NCI-H460 (cell line): ENCODE measurements at places on chromosomes 16 and 17.

DNA sequence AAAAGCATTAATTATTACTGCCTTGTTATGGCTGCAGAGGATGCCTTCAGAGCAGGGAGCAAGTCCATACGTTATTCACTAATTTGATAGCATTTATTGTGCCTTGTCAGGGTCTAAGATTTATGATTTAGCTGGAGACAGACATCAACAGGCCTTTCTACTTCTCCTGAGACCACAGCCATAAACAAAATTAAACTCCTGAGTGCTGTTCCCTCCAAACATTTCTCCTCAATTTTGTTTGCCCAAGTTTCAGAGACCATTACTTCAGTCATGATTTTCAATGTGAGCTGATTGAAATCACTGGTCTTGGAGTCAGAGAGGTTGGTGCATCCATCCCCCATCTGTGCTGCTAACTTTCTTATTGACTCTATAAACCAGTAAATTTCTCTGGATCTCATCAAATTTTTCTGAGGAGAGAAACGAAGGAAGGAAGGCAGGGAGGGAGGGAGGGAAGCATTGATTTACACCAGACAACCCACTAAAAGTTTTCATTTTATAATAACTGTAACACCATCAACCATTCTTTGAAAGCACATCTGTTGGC is 423.6 kb upstream of the CDH11 start:
- DNase-seq: no peak

GRCh38 chr17:58336456-58337209 is 8.0 kb upstream of the TSPOAP1 start:
- DNase-seq: no peak

- DNase-seq: no peak
Observed at GRCh38 chr16:54049591-54050458, 236.8 kb downstream of the IRX3 start.

DNA sequence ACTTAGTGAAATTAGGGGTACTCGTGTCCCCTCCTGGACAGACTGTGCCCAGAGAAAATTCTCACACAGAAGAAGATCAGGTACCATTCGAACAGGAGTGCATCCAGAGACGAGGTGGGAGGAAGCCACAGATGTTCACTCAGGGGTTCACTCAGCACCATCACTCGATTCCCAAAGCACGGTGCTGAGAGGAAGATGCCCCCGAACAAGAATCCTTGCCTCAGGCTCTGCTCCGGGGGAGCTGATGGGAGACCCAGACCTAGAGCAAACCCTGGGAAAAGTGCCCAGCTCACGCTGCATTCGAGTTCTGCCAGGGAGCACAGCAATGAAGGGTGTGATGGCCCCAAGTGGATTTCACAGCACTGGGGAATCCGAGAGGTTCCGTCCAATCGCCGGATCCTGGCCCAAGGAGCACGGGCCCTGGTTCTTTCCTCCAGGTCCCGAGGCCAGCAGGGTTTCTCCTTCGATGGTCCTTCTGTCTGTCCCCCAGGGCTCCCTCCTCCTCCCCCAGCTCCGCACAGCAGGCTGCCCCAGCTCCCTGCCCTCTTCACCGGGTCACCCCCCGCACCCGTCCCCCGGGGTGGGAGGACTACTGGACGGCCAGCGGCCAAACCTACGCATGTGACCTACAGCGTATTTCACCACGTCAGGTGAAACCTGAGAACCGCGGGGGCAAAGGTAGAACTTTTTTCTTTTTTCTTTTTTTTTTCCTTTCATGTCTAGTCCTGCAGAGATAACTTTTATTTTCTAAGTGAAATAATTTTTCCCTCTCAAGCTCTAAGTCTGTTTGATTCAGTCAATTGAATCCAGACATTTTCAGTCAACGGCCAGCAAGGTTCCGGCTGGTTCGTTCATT is 10.2 kb upstream of the UBE2I start:
- no peak for DNase-seq

GRCh38 chr17:40518401-40519088 is 17.1 kb upstream of the TNS4 start:
- DNase-seq: no peak

GRCh38 chr16:50267651-50268050 is 1.3 kb downstream of the ADCY7 start:
- no peak for DNase-seq

GRCh38 chr16:87310610-87311009 is 6.6 kb downstream of the C16orf95 start:
- DNase-seq: no peak

GRCh38 chr16:86595983-86596605 is 17.7 kb downstream of the FOXL1 start:
- DNase-seq: no peak

DNA sequence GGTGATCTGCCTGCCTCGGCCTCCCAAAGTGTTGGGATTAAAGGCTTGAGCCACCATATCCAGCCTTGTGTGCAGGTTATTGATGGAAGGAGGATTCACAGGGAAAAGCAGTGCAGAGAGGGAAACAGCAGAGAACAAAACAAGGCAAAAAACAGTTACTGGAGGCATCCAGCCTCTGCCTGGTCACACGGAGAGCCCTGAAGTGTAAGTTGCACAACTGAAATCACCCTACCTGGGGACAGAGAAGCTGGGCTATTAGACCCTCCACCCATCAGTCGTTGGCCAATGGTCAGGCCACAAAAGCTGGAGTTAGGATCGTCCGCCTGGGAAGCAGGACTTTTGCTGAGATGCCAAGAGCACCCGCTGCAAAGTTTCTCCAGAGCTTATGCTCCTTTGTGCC is 57.9 kb upstream of the BCO1 start:
- DNase-seq: no peak

- no peak for DNase-seq
Observed at GRCh38 chr16:68985268-68985667, 120.2 kb upstream of the HAS3 start.

DNA sequence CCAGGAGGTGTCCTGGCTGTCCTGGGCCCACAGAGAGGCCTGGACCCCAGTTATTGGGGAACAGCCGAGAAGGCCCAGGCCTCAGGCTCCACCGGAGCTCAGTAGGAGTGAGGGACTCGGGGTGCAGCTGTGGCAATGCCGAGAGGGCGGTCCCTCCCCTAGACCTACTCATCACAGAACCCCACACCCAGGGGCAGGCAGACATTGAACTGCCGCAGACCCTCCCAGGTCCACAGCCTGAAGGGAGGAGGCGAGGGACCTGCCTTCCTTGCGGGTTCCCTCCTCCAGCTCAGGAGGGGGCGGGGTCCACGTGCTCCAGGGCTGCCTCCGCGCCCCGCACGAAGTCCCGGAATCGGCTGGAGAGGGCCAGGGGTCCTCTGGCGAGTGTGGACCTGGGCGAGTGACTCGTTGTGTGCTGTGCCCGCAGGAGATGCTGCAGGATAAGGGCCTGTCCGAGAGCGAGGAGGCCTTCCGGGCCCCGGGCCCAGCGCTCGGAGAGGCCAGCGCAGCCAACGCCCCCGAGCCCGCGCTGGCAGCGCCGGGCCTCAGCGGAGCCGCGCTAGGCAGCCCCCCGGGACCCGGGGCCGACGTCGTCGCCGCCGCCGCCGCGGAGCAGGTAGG is 3.9 kb downstream of the TBX4 start:
- no peak for DNase-seq

DNA sequence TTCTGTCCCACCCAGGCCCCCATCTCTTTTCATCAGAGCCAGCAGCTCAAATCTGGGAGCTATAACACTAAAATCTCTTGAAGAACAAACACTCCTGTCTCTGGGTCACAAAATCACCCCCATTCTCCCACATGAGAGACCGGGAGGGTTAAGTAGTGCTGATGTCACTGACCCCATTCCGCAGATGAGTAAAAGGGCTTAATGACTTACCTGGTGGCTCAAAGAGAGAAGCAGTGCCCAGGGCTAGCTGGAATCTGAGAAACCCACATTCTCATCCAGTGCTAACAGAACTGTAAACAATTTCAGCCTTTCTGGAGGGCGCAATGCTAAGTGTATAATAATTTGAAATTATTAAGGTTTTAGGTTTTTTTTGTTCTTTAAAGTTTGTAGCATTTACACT is 26.3 kb upstream of the LHX1 start:
- no peak for DNase-seq

DNA sequence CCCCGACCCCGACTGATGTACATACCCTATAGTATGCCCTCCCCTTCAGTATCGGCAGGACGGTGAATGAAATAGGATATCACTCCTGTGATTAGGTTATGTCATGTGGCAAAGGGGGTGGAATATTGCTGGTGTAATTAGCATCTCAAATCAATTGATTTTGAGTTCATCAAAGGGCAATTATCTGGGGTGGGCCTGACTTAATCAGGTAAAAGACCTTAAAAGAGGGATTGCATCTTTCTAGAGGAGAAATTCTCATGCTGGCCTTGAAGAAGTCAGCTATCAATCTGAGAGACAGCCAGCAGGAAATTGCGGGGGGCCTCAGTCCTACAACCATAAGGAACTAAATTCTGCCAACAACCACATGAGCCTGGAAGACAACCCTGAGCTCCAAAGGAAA is 10.3 kb downstream of the TRIM25 start:
- no peak for DNase-seq

- peak; percentile 9 for DNase-seq
Observed at GRCh38 chr16:87661561-87661960, 59.3 kb downstream of the JPH3 start.

DNA sequence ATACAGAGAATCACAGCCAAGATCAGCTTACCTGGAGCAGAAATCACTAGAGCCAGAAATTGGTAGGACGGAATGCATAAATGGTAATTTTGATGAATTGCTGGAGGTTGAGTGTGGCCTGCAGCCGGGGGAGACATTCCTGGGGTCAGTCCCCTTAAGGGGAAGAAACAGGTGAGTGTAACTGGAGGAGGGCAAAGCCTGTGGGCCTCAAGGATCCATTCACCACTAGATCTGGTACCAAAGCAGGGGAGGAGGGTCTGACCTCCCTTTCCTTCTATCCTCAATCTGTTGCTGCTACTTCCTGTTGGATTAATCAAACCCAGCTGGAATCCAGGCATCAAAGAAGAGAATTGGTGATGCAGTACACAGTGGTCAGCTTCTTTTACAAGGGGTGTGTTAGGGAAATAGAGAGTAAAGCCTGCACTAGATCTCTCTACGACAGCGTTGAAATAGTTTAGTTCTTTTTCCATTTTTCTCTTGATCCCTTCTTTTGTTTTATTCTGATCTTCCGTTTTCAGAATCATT is 8.6 kb upstream of the ABCA9 start:
- DNase-seq: no peak

DNA sequence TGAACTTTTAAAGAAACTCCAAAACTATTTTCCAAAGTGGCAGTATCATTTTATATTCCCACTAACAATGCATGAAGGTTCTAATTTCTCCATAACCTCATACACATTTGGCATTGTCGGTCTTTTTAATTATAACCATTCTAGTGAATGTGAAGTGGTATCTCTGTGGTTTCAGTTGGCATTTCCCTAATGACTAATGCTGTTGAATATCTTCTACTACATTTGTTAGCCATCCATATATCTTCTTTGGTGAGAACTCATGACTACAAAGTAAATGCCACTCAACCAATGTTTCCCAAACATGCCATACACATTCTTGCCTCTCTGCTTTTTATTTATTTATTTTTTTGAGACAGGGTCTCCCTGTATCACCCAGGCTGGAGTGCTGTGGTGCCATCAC is 31.7 kb upstream of the TAOK1 start:
- no peak for DNase-seq

DNA sequence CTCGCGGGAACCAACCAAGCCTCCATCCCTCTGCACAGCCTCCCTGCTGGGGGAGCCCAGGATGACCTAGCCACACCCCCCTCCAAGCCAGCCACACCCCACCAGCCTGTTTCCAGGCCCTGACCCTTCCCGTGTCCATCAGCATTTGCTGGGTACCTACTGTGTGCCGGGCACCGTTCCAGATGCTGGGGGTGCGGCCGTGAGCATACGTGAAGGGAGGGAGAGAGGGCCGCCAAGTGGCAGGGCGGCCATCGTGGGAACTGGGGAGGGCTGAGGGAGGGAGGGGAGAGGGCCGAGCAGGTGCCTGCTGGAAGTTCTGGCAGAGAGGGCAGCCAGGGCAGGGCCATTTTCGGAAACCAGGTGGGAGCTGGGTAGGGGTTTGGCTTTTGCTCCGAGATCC is 23.1 kb downstream of the ZFPM1 start:
- no peak for DNase-seq

DNA sequence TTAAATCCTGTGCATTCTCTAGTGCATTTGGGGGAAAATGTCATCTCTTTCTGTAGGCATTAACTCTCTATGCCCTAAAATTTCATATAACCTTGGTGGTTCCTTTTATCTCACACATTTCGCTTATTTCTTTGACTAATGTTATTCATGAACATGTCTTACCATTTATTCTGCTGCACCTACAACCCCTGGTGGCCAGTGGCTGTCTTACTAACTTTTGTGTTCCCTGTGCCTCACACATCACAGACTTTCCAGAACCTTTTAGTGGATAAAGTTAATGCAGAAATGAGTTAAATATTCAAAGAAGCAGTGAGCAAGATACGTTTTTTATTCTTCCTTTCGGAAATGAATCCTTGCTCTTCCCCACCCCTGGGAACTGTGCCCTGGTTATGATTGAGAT is 111.9 kb downstream of the CDH13 start:
- DNase-seq: no peak

- no peak for DNase-seq
Observed at GRCh38 chr17:36135465-36135864, 31.8 kb downstream of the CCL4 start.

GRCh38 chr17:68293490-68294195 is 2.3 kb downstream of the ARSG start:
- no peak for DNase-seq

- no peak for DNase-seq
Observed at GRCh38 chr17:72942579-72942978, 149.9 kb downstream of the SLC39A11 start.

GRCh38 chr17:72772331-72772821 is 320.1 kb downstream of the SLC39A11 start:
- no peak for DNase-seq
